Suprapubic skin (tissue), 4 donors: ENCODE measurements at places on chromosomes 7 and 10. TPM values are rescaled to one million over a fixed set of nuclear protein-coding genes. Genes with fewer than 3 reads are reported as not detected.

GRCh38 chr10:89351412-89351779 lies 23.6 kb downstream of the IFIT3 start:
- H3K27me3 ChIP-seq, result no peaks in the 10 kb centered on the region
- peaks cover 34% of the 10 kb centered on the region for H3K4me1 ChIP-seq
- peak overlapping the region; percentile 79 for H3K27ac ChIP-seq
- no peak for DNase-seq
- no peak overlapping the region for H3K4me3 ChIP-seq

The SFTPD gene
- total RNA-seq, result 2.7 TPM

GRCh38 chr7:97697396-97697795 lies 34.5 kb upstream of the TAC1 start:
- H3K36me3 ChIP-seq, result no peaks in the 10 kb centered on the region
- DNase-seq, result no peak
- no peak overlapping the region for H3K27ac ChIP-seq
- no peaks in the 10 kb centered on the region for H3K4me1 ChIP-seq

- H3K27ac ChIP-seq, result no peak overlapping the region
- no peaks in the 10 kb centered on the region for H3K27me3 ChIP-seq
- DNase-seq, result no peak
- H3K4me3 ChIP-seq, result no peak overlapping the region
Observed at GRCh38 chr7:97372882-97373281, 255.4 kb downstream of the SDHAF3 start.

DNA sequence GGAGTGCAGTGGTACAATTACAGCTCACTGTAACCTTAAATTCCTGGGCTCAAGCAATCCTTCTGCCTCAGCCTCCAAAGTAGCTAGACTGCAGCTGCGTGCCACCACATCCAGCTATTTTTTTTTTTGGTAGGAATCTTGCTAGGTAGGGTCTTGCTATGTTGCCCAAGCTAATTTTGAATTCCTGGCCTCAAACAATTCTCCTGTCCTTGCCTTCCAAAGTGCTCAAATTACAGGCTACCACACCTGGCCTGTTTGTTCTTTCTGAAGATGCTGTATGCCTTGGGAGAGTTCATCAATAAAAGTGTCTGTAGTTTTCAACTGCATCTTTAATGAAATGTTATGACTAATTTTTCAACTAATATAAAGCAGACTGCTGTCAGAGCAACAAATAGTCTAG lies 452 bp downstream of the SAMD9 start:
- H3K4me3 ChIP-seq, result peak overlapping the region; percentile 39
- no peaks in the 10 kb centered on the region for H3K27me3 ChIP-seq
- peaks cover 15% of the 10 kb centered on the region for H3K4me1 ChIP-seq
- H3K36me3 ChIP-seq, result peaks cover 3% of the 10 kb centered on the region

The NRG3 gene
- 3.5 TPM for total RNA-seq

The OR2A42 gene
- total RNA-seq, result not detected

DNA sequence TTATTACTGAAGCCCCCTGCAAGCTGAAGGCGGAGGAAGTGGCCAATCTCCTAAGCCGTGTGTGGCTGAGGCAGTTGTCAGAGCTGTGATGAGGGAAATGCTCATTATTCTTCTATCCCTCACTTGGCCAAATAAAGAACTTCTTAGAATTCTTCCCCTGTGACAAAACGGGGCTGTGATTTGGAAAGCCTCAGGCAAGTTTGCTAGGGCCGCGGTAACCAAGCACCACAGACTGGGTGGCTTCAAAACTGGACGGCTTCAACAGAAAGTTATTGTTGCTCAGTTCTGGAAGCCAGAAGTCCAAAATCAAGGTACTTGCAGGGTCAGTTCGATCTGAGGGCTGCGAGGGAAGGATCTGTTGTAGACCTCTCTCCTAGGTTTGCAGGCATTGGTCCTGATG lies 72.3 kb upstream of the STEAP1B start:
- H3K4me3 ChIP-seq, result no peak overlapping the region
- no peaks in the 10 kb centered on the region for H3K27me3 ChIP-seq
- no peaks in the 10 kb centered on the region for H3K36me3 ChIP-seq
- H3K27ac ChIP-seq, result no peak overlapping the region
- peaks cover 8% of the 10 kb centered on the region for H3K4me1 ChIP-seq

GRCh38 chr7:85285527-85285926 lies 98.7 kb upstream of the SEMA3D start:
- DNase-seq, result no peak
- H3K4me3 ChIP-seq, result no peak overlapping the region
- no peak overlapping the region for H3K27ac ChIP-seq

GRCh38 chr7:97024209-97025129 lies at the start of gene DLX5:
TSS of gene DLX5 (minus strand) at chr7:97024831. CDS start at chr7:97024623, 208 bp downstream.
- H3K27ac ChIP-seq, result peak within 1 kb of the TSS; percentile 66
- DNase-seq, result no peak
- peaks cover 4% of the 10 kb centered on the region for H3K36me3 ChIP-seq

DNA sequence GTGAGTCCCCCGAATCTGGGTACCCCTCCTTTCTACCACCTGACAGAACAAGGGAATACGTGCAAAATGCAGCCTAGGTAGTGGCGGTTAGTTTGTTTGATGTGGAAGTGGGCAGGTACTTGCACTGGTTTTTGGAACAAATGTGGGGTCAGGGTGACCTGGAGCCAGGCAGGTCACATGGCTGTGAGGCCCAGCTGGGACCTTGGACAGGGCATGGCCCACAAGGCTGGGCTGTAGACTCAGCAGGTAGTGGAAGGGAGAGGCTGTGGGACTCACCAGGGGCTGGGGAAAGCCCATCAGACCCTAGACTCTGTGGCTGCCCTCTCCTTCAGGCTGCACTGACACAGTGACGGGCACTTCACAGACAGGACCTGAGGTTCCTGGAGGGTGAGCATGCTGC lies 159.9 kb upstream of the ADCY1 start:
- H3K4me3 ChIP-seq, result no peak overlapping the region
- H3K27me3 ChIP-seq, result no peaks in the 10 kb centered on the region
- H3K27ac ChIP-seq, result no peak overlapping the region
- no peak for DNase-seq

The C7orf33 gene
- total RNA-seq, result not detected

The PIP4K2A gene
- total RNA-seq, result 8.6 TPM

The DPY19L1 gene
- 13.4 TPM for total RNA-seq

DNA sequence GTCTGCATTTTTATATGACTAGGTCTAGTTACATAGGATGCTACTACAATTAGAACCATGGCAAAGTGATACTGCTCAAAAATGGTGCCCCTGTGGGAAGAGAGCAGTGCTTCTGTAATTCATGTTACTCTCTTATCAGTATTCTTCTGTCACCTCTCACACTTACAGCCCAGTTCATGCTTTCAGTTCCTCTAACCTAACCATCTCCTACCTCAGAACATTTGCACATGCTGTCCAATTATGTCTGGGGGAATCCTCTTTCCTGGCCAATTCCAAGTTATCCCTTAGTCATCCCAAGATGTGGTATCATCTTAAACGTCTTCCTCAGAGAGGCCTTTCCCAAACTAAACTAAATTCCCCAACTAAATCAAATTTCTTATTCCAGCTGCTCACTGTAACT lies 190.2 kb downstream of the RELN start:
- DNase-seq, result no peak
- H3K4me1 ChIP-seq, result no peaks in the 10 kb centered on the region
- H3K27me3 ChIP-seq, result no peaks in the 10 kb centered on the region
- H3K27ac ChIP-seq, result no peak overlapping the region
- H3K36me3 ChIP-seq, result no peaks in the 10 kb centered on the region

DNA sequence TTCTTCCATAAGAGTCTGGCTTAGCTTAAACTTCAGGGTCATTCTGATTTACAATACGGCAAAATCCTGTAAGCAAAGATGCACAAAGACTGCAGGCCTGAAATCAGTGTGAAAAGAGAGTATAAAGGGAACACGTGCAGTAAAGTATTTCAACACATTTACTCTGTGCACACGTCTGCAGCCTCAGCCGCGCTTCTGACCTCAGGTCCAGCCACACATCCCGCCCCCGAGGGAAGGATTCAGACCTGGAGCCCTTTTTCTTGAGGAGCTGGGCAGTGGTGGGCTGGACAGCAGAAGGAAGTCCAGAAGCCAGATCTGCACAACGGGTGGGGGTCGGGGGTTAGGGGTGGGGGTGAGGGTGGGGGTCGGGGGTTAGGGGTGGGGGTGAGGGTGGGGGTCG lies 58.9 kb upstream of the FAM20C start:
- peaks cover 23% of the 10 kb centered on the region for H3K4me1 ChIP-seq
- DNase-seq, result no peak
- H3K27me3 ChIP-seq, result no peaks in the 10 kb centered on the region
- H3K4me3 ChIP-seq, result no peak overlapping the region

The PDK4 gene
- 975 TPM for total RNA-seq

The ZKSCAN5 gene
- total RNA-seq, result 8.5 TPM

The LOXL4 gene
- 1.6 TPM for total RNA-seq

The PON1 gene
- not detected for total RNA-seq

- no peak overlapping the region for H3K4me3 ChIP-seq
- no peak overlapping the region for H3K27ac ChIP-seq
- no peaks in the 10 kb centered on the region for H3K36me3 ChIP-seq
- H3K27me3 ChIP-seq, result no peaks in the 10 kb centered on the region
- peaks cover 21% of the 10 kb centered on the region for H3K4me1 ChIP-seq
- no peak for DNase-seq
Observed at GRCh38 chr10:109956454-109957091, 33.3 kb upstream of the XPNPEP1 start.

DNA sequence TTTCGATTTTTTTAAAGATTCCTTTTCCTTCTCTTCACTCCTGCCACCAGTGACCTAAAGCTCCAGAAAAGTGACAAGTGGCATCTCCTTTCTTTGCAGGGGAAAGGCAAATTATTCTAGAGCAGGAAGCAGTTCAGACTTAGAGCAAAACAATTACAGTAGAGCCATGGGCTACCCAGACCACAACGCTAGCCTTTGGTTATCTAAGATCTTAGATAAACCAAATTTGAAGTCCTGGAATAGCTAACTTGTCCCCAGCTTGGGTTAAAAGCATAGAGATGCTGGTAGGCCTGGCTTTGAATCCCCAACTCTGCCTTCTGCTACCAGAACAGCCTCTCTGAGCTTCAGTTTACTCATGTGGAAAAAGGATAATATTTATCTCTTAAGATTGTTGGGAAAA lies 38.4 kb downstream of the LGI1 start:
- no peaks in the 10 kb centered on the region for H3K27me3 ChIP-seq
- no peaks in the 10 kb centered on the region for H3K4me1 ChIP-seq
- no peak for DNase-seq
- no peak overlapping the region for H3K27ac ChIP-seq

The FAM24A gene
- not detected for total RNA-seq

DNA sequence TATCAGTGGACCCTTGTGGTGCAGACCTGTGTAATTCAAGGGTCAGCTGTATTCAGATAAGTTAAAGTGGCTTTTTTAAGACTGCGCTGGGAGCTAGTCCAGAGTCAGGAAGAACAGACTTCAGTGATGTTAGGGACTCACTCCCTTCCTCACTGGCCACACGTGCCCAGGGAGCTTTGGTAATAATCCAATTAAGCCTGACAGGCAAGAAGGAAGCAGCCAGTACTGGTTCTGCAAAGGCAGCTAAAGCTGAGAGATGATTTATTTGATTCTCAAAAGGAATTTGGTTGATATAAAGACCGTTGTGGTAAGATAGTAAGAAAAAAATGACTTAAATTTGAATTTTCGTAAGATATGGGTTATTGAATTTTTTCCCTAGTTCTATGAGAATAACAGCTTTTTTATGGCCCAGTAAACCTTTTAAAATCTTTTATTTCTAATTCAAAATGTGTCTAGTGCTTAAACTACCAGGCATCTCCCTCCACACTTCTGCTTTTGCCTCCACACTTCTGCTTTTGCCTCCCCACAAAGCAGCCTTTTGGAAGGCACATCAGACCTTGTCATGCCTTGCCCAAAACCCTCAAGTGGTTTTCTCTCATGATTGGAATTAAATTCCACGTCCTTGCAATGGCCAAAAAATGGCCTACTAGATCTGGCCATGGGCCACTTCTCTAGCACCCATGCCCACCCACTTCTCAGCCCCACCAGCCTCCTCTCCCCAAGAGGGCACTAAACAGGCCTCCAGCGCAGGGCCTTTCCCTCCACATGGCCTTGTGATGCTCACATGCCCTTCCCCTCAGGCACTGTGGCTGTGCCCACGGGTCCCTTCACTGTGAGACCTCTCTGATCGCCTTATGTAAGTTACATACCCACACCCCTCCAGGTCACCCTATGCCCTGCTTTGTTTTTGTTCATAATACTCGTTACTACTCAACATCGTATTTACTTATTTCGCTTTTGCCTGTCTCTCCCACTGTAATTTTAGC lies 92.5 kb downstream of the POU6F2 start:
- H3K4me1 ChIP-seq, result no peaks in the 10 kb centered on the region
- no peak for DNase-seq
- no peaks in the 10 kb centered on the region for H3K36me3 ChIP-seq
- no peaks in the 10 kb centered on the region for H3K27me3 ChIP-seq

The HOGA1 gene
- total RNA-seq, result 6.2 TPM
